ENCODE measurements at places on chromosomes 2 and 18.

- H3K4me1 ChIP-seq, result peaks cover 31% of the 10 kb centered on the region
- H3K27ac ChIP-seq, result peak overlapping the region; percentile 78
- H3K4me3 ChIP-seq, result peak overlapping the region; percentile 62
- DNase-seq, result peak; percentile 38
Observed at GRCh38 chr2:238379096-238379810, 47.5 kb upstream of the ASB1 start.

GRCh38 chr18:46073474-46074331 is 1.6 kb upstream of the PSTPIP2 start:
- H3K4me1 ChIP-seq, result peaks cover 35% of the 10 kb centered on the region
- peaks cover 9% of the 10 kb centered on the region for H3K36me3 ChIP-seq
- no peak overlapping the region for H3K4me3 ChIP-seq
- H3K27me3 ChIP-seq, result no peaks in the 10 kb centered on the region

- no peak overlapping the region for H3K27ac ChIP-seq
- peaks cover 45% of the 10 kb centered on the region for H3K4me1 ChIP-seq
- no peaks in the 10 kb centered on the region for H3K27me3 ChIP-seq
- H3K4me3 ChIP-seq, result no peak overlapping the region
- H3K36me3 ChIP-seq, result peaks cover 27% of the 10 kb centered on the region
Observed at GRCh38 chr2:156474401-156474800, 38.2 kb downstream of the GPD2 start.

DNA sequence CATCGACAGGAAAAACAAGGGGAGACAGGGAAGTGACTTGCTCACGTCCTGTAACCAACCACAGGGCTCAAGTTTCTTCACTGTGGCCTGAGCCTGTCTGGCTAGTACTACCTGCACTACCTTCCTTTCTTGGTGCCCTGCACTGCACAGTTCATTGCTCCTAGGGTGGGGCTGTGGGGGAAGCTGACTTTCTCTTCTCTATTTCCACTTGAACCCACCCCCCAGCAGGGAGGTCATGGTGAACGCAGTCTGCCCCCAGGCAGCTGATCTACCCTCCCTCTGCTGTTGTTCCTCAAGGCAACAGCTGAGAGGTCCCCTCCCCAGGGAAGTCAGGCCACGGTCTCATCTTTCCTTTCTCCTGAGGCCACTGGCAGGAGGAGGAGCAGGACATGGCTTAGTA is 532.1 kb downstream of the SOX11 start:
- no peak for DNase-seq
- no peaks in the 10 kb centered on the region for H3K27me3 ChIP-seq
- H3K4me3 ChIP-seq, result no peak overlapping the region
- H3K36me3 ChIP-seq, result no peaks in the 10 kb centered on the region
- no peak overlapping the region for H3K27ac ChIP-seq

DNA sequence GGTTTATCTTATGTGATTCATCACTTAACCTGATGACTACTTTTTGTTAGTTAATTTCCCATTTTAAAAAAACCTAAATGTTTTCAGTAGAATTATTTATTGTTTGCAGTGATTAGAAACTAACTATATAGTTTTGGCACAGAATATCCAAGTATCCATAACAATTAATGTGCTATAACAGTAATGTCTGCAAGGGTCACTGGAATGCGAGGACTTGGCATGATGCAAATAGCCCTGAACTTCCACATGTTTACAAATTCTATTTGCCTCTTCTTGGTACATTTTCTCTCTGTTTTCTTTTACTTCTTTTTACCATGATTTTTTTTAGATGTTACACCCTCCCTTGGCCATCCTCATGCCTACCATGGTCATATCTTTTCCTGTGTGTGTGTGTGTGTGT is 49.3 kb upstream of the GALNT3 start:
- no peaks in the 10 kb centered on the region for H3K27me3 ChIP-seq
- DNase-seq, result no peak
- H3K36me3 ChIP-seq, result peaks cover 2% of the 10 kb centered on the region

All from activated naive CD8-positive, alpha-beta T cell treated with anti-CD3 and anti-CD28 coated beads for 36 hours (primary cell).